ENCODE measurements at places on chromosomes 13 and 19. TPM values are rescaled to one million over a fixed set of nuclear protein-coding genes. Genes with fewer than 3 reads are reported as not detected.

GRCh38 chr13:67662997-67663396 lies 432.9 kb upstream of the PCDH9 start:
- no peak for DNase-seq

DNA sequence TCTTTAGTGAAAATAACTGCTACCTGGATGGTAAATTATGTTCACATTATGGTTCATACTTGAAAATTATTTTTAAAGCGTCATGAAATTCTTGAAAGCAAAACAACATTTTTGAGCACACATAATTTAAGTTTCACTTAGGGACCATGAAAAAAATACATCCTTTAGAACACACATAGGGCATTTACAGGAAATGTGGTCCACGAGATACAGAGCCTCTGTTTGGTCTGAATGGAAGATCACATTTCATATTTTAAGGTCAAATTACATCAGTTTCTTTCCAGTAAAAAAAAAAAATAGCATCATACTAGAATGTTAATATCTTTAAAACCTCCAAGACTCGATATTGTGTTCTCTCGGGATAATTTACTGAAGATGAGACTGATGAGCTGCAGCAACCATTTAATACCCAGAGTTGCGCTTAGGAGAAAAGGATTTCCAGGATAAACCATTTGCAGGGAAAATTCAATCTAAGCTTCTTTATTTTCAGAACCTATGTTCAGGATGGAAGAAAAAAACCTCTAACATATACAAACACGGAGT lies 720.7 kb downstream of the DIAPH3 start:
- no peak for DNase-seq

Gene NCCRP1
- 1.5 TPM for polyA plus RNA-seq

DNA sequence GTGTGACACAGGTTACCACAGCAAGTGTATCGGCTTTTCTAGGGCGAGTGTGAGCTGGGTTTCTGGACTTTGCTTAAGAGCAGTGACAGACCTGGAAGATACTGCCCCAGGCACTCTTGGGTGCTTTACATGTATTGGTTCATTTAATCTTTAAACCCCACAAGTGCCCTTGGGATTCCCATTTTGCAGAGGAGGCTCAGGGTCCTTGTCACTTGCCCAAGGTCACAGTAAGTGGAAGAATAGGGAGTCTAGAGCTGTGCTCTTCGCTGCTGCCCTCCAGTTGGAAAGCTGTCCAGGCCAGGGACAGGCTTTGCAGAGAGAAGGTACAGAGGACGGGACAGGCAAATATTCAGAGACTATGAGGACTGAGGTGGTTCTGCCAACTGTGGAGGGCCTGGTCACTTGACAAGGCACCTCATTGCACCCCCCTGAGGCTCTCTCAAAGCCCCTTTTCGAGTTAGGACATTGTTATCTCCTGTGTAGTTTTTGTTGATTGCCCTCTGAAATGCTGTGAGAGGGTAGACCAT lies 42.4 kb downstream of the BBC3 start:
- DNase-seq = no peak

GRCh38 chr19:49677231-49677900 lies at the start of gene PRMT1:
TSS of gene PRMT1 (plus strand) at chr19:49677271. CDS start at chr19:49677281, 10 bp downstream.
- no peak for DNase-seq

Gene SLC25A41
- polyA plus RNA-seq = 0.26 TPM
